ENCODE measurements at places on chromosomes 6 and 20.
A peak's percentile ranks its signal among the peaks of the same experiment; 100 is the strongest.

GRCh38 chr20:62043131-62043914 lies 22.4 kb downstream of the TAF4 start:
- peak; percentile 74 for DNase-seq

DNA sequence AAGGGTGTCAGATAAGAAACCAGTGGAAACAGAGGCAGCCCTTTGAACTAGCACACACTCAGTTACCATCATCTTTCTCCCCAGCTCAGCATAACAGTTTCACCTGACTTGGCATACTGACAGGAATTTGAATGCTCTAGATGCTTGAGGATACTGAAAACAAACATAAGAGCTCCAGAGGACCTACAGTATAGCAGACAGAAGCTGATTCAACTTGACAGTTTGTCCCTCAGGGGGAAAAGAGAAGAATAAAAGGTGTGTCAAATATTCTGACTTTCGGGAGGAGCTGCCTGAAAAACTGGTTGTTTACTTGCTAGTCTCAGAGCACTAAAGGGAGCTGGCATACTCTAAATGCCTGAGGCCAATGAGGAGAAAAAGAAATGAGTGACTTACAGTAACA lies 35.1 kb downstream of the EYS start:
- no peak for DNase-seq

DNA sequence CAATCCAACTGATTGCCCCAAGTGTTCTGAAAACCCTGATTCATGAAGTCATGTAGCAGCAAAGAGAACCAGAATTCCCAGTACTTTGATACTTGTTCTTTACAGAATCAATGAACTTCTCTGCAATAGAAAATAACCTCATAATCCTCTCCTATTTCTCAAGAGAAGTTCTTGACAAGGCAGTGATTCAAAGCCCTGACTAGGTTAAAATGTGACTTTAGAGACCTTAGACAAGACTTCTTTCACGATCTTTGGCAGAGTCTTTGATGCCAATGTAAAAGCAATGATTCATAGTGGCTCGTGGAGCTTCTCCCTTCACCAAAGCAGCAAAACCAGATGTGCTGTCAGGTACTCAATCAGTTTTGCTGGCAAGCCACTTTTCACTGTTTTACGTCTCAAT lies 95.2 kb downstream of the CDK19 start:
- DNase-seq: no peak

- no peak for DNase-seq
Measured at GRCh38 chr6:77415706-77416105, 47.6 kb downstream of the HTR1B start.

GRCh38 chr20:63027922-63028389 lies 21.2 kb upstream of the BHLHE23 start:
- no peak for DNase-seq

GRCh38 chr20:50303573-50304500 lies 113.2 kb downstream of the CEBPB start:
- peak; percentile 85 for DNase-seq

DNA sequence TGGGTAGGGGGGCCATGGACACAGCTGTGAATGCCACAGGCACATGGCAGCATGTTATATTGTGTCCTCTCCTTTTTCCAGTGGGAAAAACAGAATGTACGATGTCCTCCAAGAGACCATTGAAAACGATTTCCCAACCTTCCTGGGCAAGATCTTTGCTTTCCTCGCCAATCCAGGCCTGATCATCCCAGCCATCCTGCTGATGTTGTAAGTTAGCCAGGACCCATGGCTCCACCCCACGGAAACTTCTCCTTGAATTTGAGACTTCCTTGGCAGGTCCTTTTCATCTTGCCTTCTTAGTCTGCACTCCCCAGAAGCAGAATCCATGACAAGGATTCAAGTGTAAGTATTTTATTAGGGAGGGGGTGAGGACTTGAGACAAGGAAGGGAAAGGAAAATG lies 28.2 kb upstream of the NOP56 start:
- DNase-seq: no peak

Data from amniotic epithelial cell (primary cell).